ENCODE measurements at places on chromosomes 7 and 10. TPM values are rescaled to one million over a fixed set of nuclear protein-coding genes. Genes with fewer than 3 reads are reported as not detected.
A peak's percentile ranks its signal among the peaks of the same experiment; 100 is the strongest.

- no peak for DNase-seq
Observed at GRCh38 chr10:31125789-31126188, 94.1 kb upstream of the ZNF438 start.

DNA sequence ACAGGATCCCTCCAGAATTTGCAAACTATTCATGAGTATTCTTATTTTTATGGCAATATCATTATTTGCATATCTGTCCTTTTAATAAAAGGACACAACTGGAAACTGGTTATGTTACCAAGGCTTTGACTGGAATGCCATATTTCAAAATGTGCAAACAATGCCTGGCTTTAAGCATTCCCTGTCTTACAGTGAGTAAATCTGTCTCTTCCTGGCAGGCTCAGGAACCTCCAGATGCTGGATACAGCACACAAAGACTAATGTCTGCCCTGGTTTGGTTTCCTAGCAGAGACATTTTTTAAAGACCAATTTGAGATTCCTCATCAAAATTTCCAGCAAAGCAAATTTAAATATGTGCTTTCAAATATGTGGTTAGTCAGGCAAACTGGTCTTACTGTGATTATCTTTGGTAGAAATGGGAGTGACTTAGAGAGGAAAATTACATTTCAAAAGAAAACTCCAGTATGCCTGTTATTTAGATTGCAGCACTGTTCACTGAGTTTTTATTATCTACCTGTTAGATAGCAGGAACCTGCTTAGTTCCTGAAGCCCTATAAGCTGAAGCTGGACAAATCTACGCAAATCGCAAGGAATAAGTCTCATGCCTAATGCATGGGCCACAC lies 31.3 kb downstream of the RNF216 start:
- DNase-seq: peak; percentile 30

- no peak for DNase-seq
Observed at GRCh38 chr10:56653289-56653688, 292.2 kb upstream of the ZWINT start.

- DNase-seq: no peak
Observed at GRCh38 chr10:126204320-126204719, 184.0 kb downstream of the ADAM12 start.

DNA sequence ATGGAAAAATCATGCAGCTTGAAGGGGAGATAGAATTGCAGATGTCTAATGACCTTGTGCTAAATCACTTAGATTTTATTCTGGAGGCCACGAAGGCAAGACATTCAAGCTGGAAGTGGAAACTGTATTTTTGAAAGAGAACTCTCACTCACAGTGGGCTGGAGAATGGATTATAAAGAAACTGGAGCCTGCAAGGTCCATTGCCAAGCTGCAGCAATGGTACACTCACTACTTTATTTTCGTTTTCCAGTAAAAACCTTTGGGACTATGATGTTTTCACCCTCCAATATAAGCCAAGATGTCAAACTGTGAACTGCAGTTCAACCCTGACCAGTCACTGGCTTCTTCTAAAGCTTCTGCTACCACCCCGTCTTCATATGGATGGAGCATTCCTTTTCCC lies 62.0 kb downstream of the SKIDA1 start:
- DNase-seq: no peak

DNA sequence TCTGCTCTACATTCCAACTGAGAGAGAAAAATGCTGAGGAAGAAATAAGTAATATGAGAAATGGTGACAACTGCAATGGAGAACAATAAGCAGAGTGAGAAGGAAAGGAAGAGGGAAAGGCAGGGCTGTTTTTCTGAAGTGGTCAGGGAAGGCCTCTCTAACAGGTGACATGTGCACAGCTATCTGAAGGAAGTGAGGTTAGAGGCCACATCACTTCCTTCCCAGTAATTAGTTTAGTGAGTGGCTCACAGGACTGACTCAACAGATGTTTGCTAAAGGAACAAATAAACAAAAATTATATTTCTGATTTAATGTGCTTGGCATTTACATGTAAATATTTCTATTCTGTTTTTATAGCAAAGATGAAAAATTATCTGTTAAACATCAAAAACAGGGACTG lies 77.9 kb downstream of the ARHGAP21 start:
- no peak for DNase-seq

Gene ASB10
- polyA plus RNA-seq: not detected

Gene SFMBT2
- 15.3 TPM for polyA plus RNA-seq

Gene MEIG1
- 2.6 TPM for polyA plus RNA-seq

Gene WDFY4
- 3.3 TPM for polyA plus RNA-seq

Gene GBX1
- polyA plus RNA-seq: 5.1 TPM

All from spinal cord (tissue), 10 donors.